ENCODE measurements at places on chromosomes 3 and 15.

- no peak for DNase-seq
Measured at GRCh38 chr3:13532631-13533030, 16.3 kb upstream of the FBLN2 start.

- DNase-seq = no peak
Measured at GRCh38 chr15:65942436-65942835, 73.1 kb downstream of the RAB11A start.

GRCh38 chr3:184946917-184947316 is 135.0 kb downstream of the VPS8 start:
- DNase-seq = no peak

GRCh38 chr15:74725845-74726773 is 781 bp upstream of the CYP1A1 start:
- peak; percentile 50 for DNase-seq

Data from activated B cell treated with CpG ODN at 0.5 μM for 24 hours (primary cell).